Stimulated activated CD4-positive, alpha-beta T cell treated with anti-CD3 and anti-CD28 coated beads, TNF-alpha, amount 100 ng/mL, for 4 hours (primary cell): ENCODE measurements at places on chromosomes 7 and 10.

GRCh38 chr7:36283711-36284130, 105.9 kb upstream of the ANLN start:
- DNase-seq, result no peak

DNA sequence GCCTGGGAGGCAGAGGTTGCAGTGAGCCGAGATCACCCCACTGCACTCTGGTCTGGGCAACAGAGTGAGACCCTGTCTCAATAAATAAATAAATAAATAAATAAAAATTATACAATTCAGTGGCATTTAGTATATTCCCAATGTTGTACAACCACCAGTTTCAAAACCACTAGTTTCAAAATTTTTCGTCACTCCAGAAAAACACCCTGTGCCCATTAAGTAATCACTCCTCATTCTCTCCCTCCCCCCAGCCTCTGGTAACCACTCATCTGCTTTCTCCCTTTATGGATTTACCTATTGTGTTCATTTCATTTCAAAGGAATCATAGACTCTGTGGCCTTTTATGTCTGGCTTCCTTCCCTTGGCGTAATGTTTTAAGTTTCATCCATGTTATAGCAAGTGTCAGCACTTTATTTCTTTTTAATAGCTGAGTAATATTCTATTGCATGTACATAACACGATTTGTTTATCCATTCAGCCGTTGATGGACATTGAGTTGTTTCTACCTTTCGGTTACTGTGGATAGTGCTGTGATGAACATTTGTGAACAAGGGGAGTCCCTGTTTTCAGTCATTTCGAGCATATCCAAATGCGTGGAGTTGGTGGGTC, 29.4 kb upstream of the GOLGA7B start:
- DNase-seq, result no peak

DNA sequence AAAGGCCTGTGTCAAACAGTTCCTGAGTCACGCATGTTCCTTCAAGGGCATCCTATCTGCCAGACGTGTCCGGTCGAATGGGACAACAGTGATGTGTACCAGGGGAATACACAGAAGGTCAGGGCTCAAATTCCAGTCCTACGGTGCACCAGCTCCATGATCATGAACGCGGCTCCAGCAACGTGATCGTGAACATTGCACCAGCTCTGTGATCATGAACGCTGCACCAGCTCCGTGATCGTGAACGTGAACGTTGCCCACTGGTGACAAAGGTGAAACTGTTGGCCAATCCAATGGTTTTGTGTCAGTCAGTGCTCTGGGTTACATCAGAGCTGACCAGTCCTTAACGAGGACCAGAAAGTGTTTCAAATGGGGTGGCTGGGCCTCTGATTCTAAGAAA, 4.3 kb upstream of the PTPRN2 start:
- DNase-seq, result no peak

DNA sequence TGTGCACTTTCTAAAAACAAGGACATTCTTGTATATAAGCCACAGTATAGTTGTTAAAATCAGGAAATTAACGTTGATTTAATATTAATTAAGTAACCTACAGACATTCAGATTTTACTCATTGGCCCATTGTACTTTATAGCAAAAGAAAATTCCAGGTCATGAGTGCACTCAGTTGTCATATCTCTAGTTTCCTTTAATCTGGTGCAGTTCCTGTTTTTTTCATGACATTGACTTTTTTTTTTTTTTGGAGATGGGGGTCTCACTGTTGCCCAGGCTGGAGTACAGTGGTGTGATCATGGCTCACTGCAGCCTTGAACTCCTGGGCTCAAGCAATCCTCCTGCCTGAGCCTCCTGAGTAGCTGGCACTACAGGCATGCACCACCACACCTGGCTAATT, 24.1 kb downstream of the R3HCC1L start:
- no peak for DNase-seq

GRCh38 chr10:92222603-92223262, 68.1 kb downstream of the CPEB3 start:
- no peak for DNase-seq

DNA sequence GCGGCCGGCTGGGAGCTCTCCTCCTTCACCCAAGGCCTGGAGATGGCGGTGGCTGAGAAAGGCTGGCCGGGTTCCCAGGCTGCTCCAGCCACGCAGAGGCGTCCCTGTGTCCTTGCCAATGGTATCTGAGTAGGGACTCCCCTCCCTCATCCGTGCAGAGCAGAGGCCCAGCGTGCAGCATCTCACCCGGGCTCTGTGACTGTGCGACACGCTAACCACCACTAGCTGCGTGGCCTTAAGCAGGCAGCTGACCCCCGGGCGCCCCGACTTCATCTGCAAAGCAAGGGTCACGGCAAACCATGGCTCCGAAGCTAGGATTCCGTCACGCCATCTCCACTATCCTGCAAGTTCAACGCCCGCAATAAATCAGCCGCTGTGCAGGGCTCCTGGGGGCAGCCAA, 47.2 kb upstream of the TNRC18 start:
- DNase-seq, result no peak

DNA sequence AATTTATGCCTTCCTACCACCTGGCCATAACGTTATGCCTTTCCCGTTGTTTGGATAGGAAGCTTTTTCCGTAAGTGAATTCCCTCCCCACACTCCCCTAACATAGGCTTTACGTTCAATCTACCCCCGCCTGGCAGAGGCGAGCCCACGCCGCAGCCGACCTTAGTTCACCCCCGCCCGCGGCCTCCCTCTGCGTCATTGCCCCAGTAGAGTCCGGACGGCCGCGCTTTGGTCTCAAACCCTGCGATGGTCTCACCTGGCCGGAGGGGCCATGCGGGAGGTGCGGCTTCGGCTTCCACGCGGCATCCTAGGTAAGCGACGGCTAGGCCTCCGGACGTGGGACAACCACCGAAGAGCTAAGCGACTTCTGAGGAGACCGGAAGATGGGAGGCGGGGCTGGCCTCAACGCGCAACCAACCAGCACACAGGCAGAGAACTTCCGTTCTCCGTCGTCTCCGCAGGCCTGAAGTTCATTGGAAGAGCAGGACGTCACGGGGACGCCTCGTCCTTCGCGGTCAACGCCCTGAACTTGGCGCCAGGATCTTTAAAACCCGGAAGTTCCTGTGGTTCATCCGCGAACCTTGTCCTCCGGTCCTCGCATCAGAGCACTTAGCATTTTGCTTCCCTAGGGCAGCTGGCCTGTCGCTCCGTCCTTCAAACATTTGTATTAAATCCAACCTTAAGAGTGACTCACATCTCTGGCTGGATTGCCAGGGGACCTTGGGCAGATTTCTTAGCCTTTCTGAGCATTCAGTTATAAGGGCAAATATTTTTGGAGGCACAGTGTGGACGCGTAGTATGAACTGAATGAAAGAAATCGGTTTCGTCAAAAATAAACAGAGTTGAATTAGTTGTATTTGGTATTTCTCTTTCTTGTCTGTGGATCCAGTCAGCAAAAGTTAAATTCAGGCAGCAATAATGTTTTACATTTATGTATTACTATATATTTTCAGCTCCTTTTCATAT, at the start of gene CHCHD2:
Gene CHCHD2, minus strand, starts transcription at position 369 of the 966 bp plus-strand sequence. Its CDS starts 63 bp downstream, at position 306.
- peak; percentile 70 for DNase-seq

DNA sequence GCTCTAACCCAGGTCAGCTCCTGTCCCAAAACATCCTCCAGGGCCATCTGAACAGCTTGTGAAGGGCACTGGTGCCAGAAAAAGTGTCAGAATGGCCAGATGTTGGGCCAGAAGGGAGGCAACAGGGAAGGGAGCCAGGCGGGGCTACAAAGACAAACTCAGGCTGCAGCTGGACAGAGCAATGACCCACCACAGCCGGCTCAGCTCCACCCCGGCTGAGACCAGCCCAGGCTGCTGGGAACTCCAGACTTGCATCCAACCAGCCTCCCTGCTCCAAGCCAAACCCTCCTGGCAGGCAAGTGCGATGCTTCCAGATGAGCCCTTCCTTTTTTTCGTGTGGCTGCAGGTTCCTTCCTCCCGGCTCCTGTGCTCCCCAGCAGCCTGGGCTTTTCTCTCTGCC, 466.9 kb downstream of the PTPRN2 start:
- DNase-seq, result no peak

DNA sequence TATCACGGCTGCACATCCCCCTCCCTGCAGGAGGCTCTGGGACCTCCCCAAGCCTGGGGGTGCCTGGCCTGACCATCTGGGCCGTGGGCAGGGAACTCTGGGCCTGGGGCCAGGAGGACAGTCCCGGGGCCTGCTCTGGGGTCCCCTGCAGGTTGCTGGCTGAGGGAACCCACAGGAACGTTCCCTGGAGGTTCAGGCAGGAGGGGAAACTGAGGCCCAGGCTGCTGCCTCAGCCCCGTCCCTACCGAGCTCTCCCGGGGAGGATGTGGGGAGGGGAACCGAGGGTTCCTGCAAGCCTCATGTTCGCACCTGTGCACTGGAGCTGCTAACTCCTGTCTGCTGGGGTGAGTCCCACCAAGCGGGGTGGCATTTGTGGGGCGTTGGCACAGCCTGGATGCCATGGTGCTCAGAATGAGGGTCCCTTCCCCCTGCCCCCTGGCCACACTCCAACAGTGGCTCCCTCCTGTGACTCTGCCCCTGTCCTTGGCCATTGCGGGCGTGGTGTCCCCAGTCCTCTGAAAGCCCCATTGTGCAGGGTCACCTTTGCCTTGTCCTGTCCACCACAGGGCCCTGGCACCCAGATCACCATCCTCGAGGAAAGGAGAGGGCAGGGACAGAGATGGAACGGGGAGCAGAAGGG, 9.4 kb downstream of the ELFN1 start:
- no peak for DNase-seq

DNA sequence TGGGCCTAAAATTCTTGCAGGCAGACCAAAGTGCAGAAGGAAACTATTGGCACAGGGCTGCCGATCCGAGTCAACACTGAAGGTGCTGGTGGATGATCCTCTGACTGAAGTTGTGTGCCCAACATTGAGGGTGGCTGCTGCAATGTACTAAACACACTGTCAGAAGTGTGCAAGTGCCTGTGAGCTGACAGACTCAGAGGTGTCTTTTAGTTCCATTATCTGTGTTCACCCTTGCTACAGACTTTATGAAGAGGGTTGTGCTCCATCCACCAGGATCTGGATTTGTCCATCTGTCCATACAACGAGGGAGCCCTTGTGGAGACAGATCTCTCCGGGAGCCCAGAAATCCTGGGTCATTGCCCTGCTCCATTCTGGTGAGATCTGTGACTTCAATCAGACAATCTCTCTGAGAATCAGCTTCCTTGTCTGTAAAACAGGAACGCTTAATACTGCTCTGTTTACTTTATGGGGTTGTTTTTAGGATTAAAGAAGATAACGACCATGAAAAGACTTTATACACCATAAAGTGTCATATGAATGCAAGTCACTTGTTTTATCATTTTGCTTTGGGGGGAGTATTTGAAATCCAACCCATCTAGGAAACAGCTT, 9.5 kb upstream of the TRPV6 start:
- DNase-seq, result no peak

GRCh38 chr10:52420656-52421055, 106.6 kb downstream of the DKK1 start:
- DNase-seq, result no peak
